ENCODE measurements at places on chromosomes 2 and 18.

DNA sequence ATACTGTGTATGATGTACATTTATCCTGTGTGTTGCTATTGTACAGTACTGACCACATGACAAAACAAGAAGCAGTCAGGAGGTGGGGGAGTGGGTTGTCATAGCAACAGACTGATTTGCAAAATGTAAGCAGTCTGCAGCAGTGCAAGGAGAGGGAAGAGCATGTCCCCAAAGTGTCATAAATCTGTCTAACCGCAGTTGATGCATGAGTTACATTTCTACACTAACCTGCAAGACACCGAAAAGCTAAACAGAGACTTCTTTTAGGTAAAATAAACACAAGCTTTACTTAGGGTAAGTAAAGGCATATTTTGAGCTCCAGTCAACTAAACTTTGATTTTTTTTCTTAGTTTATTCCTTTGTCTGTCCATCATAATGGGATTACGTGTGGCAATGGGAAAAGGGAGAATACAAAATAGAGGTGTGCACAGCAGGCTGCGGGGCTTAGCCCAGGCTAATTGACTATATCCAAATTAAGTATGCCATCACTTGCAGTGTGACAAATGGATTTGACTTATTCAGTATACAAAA, 134.5 kb downstream of the MEIS1 start:
- DNase-seq: no peak

GRCh38 chr2:45332094-45332493, 279.0 kb downstream of the SRBD1 start:
- no peak for DNase-seq

- DNase-seq: peak; percentile 56
Measured at GRCh38 chr2:35428548-35428947, 927.0 kb upstream of the CRIM1 start.

DNA sequence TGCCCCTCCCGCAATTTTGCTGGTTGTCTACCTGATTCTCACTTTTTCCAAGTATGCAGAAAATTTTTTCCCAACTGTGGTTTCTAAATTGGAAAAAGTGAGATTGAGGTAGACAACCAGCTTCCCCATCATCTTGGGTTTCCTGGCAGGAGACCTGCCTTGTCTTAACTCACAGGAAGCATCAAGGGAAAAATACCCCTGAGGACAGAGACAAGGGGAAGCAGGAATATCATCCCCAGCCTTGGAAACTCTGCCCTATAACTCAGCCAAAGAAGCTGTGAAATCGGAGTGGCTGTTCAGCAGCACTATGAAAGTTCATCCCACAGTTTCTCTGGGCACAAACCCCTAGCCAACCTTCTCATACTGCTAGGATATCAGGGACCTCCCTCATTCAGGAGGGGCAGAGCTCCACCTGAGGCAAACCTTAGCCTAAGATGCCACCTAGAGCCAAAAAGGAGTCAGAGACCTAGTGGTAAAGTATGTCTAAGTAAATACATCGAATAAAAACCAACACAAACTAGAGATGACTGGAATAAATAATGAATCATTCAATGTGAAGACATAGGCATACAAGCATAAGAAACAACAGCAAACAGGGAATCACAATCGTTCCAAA, 68.2 kb downstream of the ZSWIM2 start:
- no peak for DNase-seq

DNA sequence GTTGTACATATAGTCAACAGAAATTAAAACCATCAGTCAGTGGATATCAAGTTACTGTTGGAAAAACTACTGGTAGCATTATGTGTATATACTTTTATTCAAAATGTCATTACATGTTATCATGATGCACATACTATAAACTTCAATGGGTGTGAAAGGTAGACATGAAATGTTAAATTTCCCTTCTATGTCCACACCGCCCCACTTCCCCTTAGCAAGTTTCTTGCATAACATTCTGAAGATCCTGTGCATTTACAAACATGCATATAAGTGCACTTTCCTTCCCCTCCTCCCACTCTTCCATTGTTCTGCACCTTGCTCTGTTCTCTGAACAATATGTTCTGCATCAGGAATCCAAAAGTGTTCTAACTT, 16.6 kb upstream of the HK2 start:
- no peak for DNase-seq

DNA sequence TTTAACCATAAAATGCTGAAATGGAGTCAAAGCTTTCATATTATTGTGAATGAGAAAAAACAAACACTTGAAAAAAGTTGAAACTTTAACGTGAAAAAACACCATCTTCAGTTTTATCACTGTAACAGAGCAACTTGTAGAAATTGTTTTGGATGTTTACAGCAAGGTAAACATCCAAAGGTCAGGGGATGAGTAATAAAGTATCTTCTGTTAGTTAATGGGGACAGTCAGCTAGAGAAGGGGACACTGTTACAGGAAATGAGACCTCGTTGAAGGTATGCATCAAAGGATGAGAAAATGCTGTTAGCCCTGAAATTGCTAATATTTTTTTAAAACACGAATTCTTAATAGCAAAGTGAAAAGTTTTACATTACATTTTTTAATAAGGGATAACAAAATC, 2.9 kb downstream of the RHBDD1 start:
- DNase-seq: no peak

- no peak for DNase-seq
Measured at GRCh38 chr2:33929467-33929866, 330.4 kb upstream of the FAM98A start.

DNA sequence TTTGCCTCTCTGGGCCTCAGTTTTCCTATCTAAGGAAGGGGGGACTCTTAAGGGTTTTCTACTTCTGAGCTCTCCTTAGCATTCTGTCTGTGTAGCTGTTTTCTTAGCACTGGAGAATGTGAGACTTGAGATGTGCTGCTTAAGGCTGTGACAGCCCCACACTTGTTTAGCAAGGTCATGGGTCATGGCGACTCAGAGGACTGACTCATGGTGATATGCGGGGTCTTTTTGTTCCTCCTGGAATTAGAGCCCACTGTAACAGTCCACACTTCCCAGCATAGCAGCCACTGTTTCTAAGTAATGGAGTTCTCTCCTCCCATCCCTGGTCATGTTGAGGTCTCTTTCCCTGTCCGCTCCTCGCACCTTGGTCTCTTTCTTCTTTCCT, 4.1 kb upstream of the LPIN1 start:
- no peak for DNase-seq

- DNase-seq: no peak
Measured at GRCh38 chr2:99974682-99975375, 167.6 kb downstream of the AFF3 start.

DNA sequence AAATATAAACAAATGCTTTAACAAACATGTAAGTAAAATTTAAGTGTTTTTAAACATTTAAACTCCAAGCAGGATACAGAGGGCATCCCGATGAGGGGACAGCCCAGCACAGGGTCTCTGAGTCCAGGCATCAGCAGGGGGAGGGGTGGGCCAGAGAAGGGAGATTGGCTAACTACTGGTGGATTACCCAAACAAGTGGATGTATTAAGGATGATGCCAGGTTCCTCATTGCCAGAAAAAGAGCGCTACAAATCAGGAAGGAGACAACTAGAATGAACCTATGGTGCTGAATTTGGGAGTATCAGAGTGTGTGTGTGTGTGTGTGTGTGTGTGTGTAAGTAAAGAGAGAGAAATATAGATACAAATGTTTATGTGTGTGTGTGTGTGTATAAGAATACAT, 162.0 kb upstream of the RMP24 start:
- DNase-seq: no peak

DNA sequence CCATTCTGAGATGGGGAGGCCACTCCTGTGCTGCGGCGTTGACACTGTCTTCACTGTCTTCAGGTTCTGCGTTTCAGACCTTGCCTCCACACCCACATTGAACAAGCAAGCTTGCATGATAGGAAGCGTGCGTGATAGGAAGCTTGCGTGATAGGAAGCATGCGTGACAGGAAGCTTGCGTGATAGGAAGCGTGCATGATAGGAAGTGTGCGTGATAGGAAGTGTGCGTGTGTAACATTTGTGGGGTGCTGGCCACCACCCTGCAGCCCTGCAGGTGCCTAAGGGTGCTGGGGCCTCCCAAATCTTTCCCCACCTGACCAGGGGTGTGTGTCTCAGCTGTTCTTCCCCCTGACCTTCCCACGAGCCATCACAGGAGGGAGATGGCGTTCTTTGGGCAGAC, 25.3 kb downstream of the TSHZ1 start:
- DNase-seq: no peak

DNA sequence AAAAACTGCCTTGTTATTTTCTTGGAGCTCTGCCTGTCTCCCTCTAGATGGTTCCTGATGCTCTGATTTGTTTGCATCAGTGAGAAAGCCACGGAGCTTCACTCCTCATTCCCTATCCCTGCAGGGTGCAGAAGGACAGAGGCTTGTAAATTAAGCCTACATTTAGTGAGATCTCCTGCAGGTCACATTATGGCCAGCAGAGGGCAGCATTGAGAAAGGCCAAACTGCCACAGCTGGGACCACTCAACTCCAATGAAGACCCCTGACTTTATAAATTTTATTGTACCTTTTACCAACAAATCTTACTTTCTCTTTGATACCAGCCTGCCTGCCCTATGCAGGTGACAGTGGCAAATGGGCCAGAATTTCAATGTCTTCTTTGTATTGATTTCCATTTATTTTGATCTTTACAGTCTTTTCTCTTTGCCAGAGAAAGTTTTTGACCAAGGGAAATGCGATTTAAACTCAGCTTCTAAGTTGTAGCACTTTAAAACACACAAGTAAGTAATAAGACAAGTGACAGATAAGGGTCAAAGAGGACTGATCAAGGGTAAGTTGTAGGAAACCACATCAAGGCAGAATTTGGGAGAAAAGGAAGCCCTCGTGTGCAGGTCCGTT, 1029.1 kb upstream of the KLHL29 start:
- DNase-seq: peak; percentile 65

DNA sequence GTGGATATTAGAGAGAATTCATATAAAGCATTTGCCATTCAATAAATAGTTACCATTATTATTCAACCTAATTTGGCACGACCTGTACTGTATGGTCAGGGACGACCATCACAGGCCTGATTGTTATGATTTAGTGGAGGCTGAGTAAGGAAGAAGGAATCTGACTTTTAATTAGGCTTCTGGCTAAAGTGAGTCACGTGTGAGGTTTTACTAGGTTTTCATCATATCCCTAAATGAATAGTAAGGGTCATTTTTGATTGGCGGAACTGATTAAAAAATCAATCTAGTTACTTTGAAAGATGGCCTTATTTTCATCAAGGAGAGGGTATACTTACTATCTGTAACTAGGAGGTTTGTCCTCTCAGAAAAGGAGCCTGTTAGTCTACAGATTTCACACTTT, 143.4 kb downstream of the ADCYAP1 start:
- no peak for DNase-seq

DNA sequence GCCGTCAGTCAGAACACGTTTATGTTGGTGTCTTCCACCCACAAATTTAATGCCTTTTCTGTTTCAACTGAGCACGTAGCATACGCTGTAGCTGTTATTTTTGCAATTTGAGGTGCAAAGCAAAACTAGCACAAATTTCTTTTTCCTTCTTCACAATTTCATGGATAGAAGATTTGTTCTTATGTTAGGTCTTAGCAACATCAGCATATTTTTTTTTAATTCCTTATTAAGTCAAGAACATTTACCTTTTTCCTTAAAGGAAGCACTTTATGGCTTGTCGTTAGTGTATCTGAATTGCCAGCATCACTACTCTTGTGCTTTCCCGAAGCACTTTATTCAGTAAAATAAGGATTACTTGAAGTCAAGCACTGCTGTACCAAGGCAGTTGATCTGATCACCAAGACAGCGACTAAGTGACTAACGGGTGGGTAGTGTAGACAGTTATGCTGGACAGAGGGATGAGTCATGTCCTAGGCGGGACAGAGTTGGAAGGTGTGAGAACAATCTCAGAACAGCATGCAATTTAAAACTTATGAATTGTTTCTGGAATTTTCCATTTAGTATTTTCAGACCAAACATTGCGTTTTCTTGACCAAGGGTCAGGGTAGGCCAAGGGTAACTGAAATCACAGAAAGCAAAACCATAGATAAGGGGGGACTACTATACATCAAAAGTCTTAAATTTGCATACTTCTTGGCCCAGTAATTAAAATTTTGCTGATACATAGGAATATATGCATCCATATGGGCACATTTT, 13.3 kb downstream of the BABAM2 start:
- DNase-seq: peak; percentile 33

DNA sequence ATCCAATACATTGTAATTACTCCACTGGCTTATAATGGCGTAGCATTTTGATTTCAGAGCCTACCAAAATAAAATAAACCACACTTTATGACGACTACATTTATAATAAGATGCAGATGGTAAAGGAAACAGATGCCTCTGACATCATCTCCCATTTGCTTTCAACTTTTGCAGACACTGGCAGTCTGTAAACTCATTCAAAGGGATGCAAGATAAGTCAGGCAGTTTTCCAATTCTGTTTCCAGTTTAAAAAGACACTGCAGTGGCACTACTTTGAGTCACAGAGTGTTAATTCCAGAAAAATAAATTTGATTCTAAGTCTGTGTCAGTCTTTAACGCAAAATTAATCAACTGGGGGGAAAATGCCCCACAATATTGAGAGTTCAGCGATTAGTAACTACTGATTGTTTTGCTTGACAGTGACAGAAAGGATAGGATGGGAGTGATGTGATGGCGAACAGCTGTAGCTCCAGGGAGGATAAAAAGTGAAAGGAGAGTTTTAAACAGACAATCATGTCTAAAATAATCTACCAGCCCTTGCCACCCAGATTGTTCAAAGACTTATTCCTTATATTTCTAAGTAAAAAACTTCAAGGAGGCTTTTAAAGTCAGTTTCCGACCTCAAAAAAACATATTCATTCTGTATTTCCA, 6.7 kb downstream of the DSEL start:
- DNase-seq: no peak

DNA sequence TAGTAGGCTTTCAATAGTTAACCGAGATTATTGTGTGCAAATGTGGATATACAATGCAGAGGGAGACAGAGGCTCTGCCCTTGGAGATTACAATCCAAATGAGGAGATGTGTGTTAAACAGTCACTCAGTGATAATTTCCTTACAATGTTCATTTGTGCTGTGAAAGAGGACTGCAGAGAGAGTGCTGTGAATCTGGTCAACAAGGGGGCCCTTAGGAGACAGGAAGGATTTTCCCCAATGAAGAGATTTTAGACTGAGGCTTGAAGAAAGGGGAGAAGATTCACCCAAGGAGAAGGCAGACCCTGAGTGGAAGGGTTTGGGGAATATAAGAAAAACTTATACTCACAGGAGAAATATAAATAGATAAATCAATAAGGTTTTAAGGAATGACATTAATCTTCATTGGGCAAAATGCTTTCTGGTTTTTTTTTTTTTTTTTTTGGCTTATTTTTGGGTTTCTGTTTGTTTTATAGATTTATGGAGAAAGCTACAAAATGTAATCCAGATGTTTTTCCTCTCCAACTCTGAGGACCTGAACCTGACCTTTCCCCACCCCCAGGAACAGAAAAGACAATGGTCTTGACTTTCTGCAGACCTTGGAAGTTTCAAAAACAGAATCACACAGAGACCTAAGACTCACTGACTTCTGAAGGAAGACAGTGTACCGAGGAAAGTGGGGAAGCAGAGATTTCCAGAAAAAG, 151.3 kb upstream of the SERPINE2 start:
- DNase-seq: no peak

DNA sequence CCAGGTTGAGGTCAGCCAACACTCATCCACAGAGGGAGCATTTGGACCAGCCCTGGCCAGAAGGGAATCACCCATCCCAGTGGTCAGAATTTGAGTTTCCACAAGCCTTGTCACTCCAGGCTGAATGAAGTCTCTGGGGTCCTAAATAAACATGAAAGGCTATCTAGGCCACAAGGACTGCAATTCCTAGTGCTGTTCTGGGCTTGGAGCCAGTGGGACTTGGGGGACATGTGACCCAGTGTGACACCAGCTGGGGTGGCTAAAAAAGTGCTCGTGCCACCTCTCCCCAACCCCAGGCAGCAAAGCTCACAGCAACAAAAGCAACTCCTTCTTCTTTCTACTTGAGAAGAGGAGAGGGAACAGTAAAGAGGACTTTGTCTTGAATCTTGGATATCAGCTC, 91.7 kb downstream of the MDH1 start:
- no peak for DNase-seq
